ENCODE measurements at places on chromosomes 7 and 10.

GRCh38 chr7:121328508-121329190 is at the start of gene WNT16:
WNT16 (plus strand) TSS chr7:121329000; CDS start chr7:121329293, 293 bp downstream.
- no peak for DNase-seq

- DNase-seq = no peak
Observed at GRCh38 chr10:42697926-42698325, 59.6 kb upstream of the ZNF33B start.

- DNase-seq = no peak
Observed at GRCh38 chr7:90412458-90413184, 9.4 kb downstream of the CLDN12 start.

DNA sequence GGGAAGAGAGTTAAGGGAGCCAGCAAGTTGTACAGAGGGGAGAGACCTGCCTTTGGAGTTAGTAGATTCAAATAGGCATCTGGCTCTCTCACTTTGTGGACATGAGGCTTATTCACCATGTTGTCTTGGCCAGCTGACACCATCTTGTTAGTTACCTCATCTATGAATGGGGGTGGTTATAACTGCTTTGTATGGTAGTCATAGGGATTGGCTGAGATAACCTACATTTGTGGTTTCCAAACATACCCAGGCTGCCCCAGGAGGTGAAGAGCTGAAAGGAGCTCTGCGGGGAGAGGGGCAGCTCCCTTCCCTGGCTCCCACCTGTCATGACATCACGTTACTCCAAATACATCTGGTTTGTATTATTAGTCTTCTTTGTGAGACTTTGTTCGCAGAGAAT is 393.3 kb upstream of the AUTS2 start:
- DNase-seq = no peak

DNA sequence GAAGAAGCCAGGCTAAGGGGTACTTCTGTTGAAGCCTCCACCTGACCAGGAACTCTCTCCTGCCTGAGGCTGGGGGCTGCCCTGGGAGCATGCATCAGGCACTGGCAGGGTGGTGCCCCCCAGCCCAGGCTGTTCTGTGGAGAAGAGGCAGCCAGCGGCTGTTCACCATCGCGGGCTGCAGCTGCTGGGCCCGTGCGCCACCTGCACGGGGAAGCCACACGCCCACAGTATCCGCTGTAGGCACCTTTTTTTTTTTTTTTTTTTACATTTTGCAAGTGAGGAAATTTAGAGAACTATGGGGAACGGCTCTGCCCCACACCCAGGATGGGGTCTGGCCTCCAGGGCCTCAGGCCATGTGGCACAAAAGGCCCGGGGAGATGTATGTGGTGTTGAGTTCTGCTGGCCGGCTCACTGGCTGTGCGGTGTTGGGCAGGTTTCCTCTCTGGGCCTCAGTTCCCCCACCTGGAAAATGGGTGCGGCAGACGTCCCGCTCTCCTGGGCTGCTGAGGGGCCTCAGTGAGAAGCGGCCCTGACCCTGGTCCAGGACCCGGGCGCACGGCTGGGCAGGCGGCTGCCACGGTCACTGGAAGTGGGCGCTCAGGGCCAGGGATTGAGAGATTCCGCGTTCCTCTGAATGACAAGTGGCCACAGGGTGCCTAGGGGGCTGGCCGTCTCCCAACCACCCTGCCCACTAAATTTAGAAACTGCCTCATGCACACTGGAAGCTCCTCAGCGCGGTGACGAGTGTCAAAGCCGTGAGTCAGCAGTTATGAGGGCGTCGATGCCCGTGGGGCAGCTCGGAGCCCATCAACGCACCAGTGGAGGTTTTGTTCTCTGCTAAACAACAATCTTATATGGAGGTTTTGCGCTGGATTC is 8.8 kb upstream of the INTS1 start:
- DNase-seq = no peak

DNA sequence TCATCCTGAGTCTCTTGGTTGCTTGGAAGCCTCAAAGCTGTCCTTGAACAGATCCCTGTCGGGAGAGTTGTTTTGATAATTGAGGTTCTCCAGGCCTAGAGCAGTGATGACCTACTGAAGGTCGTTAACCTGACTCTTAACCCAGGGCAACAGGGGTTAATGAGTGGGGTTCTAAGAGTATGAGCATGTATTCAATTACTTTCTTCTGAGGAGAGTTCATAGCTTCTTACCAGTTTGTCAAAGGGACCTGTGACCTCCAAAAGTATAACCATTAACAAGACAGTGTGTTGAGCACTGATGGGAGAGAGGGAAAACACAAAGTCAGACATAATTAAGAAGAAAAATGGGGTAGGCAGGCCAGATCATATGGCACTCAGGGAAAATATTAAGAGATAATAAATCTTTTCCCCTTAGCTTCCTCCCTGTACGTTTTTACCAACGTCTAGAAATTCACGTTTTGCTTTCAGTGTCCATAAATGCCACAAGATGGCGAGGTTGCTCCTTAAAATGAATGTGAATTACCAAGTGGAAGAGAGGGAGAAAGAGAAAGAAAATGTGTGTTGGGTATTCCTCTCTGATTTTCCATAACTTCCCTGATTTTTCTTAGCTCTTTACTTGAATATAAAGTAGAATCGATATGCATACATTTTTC is 97.6 kb downstream of the SUGCT start:
- DNase-seq = no peak

Measured in stimulated activated CD8-positive, alpha-beta memory T cell treated with anti-CD3 and anti-CD28 coated beads, Interleukin-2, amount 100 ng/mL, for 1 hour (primary cell).